OCI-LY7 (cell line): ENCODE measurements at places on chromosomes 4 and X.

- DNase-seq = no peak
Observed at GRCh38 chr4:117676153-117676552, 358.1 kb upstream of the NDST3 start.

- DNase-seq = no peak
Observed at GRCh38 chrX:69508610-69509009, 4.5 kb downstream of the NALF2 start.

- DNase-seq = peak; percentile 78
Observed at GRCh38 chr4:185597532-185598188, 62.4 kb upstream of the PDLIM3 start.

- no peak for DNase-seq
Observed at GRCh38 chr4:40628888-40629287, 776 bp downstream of the RBM47 start.

- no peak for DNase-seq
Observed at GRCh38 chr4:41410049-41410448, 127.9 kb upstream of the LIMCH1 start.

GRCh38 chr4:173446416-173446815 is 47.5 kb upstream of the SCRG1 start:
- DNase-seq = no peak

- no peak for DNase-seq
Observed at GRCh38 chr4:122687531-122688061, 44.9 kb upstream of the BBS12 start.

GRCh38 chrX:39174772-39175417 is 373.6 kb downstream of the MID1IP1 start:
- no peak for DNase-seq

DNA sequence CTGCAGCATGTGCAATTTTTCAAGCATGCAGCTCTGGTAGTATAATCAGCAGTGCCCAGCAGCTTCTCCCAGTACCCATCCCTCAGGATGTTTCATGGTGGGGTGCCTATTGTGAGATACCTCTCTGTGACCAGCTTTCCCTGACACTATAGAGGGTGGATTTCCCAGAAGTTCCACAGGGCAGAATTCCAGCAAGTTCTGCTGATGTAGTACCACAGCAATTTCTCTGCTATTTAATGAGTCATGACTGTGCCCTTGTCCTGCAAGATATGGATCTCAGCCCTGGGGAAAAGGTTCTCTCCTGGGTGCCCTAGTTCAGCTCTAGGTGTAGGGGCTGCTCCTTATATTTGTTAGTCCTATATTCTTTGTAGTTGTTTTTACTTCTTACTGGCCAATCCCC is 174.8 kb downstream of the ENOX2 start:
- no peak for DNase-seq

- no peak for DNase-seq
Observed at GRCh38 chrX:77446908-77447652, at the start of gene FGF16. TSS of gene FGF16 (plus strand) at chrX:77447389. CDS start at chrX:77447675, 286 bp downstream.

DNA sequence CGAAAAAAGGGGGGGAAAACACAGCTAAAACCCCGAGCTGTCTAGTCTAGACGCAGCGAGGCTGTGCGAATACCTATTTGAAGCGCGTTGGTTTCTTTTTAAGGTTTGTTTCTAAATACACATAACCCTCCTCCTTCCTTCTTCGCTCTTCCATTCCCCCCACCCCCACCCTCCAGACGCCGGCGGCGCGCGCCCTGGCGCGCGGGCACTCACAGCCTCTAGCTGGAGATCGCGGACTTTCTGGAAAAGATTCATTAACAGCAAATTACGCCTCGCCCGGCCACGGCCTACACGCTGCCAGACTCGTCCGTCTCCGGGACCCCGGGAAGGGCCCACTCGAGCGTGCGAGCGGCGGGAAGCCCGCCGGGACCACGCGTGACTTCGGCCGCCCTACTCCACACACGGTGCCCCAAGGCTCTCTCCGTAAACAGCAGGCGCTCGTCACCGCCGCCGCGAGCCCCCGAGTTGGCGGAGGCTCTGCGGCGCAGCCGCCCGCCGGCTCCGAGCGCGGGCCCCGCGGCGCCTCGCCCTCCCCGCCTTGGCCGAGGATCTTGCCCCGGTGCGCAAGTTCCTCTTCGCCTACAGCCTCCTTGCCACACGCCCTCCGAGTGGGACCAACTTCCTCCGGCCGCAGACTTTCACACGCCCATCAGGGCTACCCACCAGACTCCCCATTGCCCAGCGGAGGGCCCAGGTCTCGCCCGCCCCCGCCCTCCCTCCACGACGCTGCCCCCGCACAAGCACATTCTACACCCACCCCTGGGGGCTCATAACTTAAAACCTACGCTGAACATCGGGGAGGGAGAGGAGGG is 2.0 kb downstream of the BCOR start:
- peak; percentile 65 for DNase-seq

GRCh38 chr4:21655031-21655430 is 293.5 kb downstream of the KCNIP4 start:
- no peak for DNase-seq

GRCh38 chrX:41661366-41662095 is 27.2 kb upstream of the GPR34 start:
- DNase-seq = no peak

DNA sequence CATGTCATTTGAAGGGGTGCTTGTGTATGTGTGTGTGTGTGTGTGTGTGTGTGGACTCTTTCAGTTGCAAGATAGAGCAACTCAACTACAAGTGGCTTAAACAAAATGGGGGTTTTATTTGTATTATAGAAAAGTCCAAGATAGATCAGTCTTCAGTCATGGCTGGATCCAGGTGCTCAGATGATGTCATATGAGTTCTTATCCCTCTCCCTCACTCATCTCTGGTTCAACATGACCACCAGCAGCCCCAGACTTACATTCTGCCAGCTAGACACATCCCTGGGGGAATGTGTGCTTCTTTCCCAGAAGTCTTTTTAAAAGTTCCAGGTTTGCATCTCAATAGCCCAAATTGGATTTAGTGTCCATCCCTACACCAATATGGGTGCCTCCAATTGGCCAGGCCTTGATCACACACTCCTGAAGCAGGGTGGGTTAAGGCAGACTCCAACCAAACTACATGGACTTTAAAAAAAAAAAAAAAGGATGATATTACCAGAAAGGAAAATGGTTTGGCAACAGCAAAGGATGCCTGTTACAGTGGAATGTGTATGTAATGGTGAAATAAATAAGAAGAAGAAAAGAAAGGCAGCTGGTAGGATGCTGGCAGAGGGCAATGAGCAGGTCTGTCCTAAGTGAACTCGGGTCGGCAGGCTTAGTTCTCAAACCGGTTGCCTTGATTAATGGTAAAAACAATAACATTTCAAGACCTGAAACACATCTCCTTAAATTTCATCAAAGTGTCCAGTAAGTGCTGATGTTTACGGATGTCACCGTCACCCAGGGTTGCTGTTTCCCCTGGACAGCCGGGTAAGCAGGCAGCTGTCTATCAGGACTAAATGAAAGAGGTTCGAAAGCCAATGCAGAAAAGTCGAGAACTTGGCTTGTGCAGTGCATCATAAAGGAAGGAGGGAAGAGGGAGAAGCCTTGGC is 107.7 kb downstream of the SMIM20 start:
- DNase-seq = no peak

DNA sequence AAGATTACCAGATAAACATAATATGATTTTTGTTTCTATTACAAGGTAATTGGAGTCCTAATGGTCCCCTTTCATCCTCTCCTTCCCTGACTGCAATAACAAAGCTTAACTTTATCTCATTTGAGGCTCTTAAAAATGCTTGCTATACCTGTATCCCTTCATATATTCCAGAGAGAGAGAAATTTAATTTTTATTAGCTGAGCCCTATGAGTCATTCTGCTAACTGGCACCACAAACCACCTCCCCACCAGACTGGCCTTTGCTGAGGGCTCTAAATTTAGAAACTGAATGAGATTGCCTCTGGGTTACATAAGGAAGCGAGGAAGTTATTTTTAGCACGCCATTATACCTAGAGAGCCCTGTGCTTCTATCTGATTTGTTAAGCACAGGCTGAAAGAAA is 27.4 kb downstream of the CBLL2 start:
- DNase-seq = no peak

DNA sequence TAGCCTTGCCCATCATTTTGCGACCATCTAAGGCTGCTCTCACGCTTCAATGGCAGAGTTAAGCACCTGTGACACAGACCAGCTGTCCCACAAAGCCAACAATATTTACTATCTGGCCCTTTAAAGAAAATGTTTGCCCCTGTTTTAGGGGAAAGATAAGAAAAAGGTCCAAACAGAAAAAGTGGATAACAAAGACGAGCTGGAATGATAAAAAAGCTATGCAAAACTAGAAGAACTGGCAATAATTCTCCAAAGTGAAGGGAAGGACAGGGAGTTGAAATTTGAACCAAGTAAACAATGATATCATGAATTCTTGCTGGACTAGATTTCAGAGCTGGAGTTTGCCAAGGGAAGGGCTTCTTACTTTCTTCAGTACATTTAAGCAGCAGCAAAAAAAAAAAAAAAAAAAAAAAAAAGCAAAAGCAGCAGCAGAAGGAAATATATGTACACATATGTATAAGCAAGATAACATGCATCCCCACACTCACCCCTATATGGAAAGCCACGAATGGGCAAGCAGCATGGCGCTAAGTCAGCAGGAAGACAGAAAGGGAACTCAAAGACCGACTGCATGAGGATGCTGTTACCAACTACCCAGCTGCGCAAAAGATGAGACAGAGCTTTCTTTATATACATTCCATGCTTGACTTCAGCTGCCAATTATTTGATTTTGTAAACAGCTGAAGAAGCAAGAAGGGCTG is 12.5 kb downstream of the TRAPPC2 start:
- peak; percentile 66 for DNase-seq

GRCh38 chrX:128807367-128807766 is 715.9 kb downstream of the SMARCA1 start:
- peak; percentile 40 for DNase-seq

- no peak for DNase-seq
Observed at GRCh38 chr4:51853027-51853682, 10.2 kb downstream of the DCUN1D4 start.

- DNase-seq = no peak
Observed at GRCh38 chrX:22315151-22315550, 42.4 kb downstream of the CBLL2 start.

DNA sequence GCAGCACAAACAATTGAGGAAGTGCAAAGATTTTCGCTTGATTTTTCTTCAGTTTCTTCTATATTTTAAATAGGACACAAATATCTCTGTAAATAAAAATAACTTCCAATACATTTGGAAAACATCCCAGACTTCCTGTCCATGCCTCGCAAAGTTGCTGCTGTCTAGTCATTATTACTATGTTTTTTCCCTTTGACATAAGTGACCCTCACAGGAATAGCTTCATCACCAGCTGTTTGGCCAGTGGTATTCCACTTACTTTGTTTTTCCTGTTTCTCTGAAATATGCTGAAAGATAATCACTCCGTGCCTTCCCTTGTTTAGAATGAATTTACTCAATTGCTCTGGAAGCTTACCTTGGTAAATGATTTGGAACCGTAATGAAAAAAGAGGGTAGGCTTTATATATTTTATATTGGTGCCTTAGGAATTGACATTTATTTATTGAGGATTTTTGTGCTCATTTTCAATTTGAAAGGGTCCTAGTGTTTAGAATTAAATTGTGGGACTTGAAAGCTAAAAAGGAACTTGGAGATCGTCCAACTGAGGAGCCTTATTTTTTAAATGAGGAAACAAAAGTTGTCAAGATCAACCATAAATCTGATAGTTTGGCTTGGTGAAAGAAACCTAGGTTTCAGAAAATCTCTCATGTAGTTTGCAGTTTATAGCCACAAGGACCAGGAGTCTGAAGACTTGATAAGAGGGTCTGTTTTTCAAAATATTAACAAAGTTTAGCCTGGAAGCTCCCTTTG is 65.6 kb downstream of the CDKL5 start:
- no peak for DNase-seq

GRCh38 chr4:55549888-55550287 is 3.2 kb upstream of the CLOCK start:
- DNase-seq = no peak

- no peak for DNase-seq
Observed at GRCh38 chr4:82043809-82044137, 330.0 kb downstream of the HNRNPD start.

- DNase-seq = no peak
Observed at GRCh38 chr4:40377512-40378365, 42.6 kb downstream of the CHRNA9 start.

DNA sequence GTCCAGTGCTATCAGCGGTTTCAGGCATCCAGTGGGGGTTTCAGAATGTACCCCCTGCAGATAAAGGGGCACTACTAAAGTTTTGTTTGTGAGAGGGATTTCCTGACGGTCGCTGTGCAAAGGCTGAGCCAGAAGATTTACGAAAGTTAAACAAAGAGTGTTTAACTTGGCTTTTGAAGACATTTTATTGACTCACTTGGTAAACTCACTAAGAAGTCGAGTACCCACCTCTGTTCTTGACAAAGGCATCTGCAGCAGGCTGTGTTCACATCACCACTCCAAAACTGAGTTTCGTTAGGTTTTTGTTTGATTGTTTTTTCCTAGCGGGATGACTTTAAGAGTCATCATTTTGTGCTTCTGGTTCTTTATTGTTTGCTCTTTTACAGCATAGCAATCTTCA is 143.9 kb upstream of the TBL1X start:
- DNase-seq = no peak

DNA sequence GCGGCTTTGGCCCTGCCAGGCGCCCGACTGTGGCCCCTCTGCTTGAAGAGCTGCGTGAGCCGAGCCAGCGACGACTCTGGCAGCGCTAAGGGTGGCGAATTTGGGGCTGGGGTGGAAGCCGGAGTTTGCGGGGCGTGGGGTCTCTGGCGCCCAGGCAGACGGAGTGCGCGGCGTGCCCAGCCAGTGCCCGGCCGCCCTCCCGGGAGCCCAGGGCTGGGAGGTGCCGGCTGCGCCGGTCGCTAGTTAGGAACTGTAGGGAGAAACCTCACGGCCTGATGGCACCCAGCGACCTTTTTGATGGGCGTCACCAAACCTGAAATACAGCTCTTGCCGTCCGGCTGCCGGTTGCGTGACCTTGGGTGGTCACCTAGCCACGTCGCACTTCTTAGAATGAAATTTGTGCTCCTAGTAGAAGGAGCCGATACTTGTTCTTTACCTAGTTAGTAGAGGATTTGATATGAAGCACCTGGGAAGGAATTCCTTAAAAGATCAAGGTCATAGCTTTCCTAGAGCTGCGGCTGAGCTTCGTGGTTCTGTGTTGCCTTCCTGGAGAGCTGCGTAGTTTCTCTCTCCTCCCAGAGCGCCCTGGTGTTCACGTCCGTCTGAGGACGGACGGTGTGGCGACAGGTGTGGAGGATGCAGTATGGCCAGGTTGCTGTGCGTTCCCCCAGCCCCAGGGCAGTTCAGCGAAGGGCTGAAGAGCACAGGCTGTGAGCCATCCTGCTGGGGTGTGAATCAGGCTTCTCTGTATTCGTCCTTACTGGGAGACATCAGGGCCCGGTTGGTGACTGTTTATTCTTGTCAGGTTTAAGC is 680 bp downstream of the MAEA start:
- peak; percentile 54 for DNase-seq

- DNase-seq = no peak
Observed at GRCh38 chr4:153402366-153402765, 57.9 kb downstream of the MND1 start.

- DNase-seq = no peak
Observed at GRCh38 chr4:41318839-41319530, 62.3 kb downstream of the UCHL1 start.
